ENCODE measurements at places on chromosomes 5 and 9.

GRCh38 chr9:137026828-137027227 lies 1.2 kb downstream of the ABCA2 start:
- no peak for DNase-seq

GRCh38 chr5:38527475-38527874 lies 29.0 kb downstream of the LIFR start:
- no peak for DNase-seq

GRCh38 chr5:74801197-74801596 lies 34.1 kb downstream of the NSA2 start:
- DNase-seq: no peak

DNA sequence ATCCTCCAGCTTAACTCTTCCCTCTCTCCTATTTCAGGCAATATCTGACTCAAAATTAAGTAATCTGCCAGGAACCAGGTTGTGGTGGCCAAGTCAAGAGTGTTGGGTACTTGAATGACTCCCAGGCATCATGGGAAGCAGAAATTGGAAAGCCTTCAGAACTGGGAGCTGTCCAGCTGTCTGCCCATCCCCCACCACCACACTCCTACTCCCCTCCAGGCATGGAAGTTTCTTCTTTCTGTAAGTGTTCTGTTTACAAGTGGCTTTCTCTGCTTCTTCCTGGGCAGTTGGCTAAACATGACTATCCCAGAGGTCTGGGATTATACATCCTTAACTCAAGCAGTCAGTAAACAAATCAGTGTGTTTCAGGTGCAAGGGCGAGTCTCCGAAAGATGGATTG lies 14.6 kb upstream of the PBX3 start:
- DNase-seq: no peak

GRCh38 chr9:95264954-95265615 lies 52.4 kb downstream of the FANCC start:
- DNase-seq: no peak

DNA sequence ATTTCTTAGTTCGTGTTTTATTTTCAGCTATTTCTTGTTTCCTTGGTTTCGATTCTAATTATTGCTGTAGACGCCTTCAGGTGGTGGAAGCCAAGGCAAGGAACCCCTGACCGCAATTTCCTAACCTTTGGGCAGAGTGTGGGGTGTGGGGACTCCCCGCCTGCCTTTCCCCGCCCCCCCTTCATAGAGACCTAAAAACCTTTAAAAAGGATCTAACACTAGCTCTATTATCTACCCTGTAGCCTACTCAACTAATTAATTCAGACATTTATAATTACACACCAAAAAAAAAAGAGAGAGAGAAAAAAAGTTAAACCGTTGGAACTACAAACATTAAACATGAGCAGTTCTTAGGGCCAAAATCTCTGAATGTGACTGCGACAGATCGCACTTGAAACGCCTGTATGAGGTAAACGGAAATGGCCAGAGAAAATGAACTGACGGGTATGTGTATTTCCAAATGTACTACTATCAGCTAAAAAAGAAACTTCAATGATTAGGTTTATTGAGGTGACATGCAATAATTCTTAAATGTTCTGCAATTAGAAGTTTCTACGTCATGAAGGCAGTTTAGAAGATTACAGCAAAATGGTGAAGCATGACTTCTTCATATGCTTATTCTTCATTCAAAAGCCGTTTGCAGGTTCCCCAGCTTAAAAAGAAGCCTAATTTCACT lies 19.0 kb upstream of the FER start:
- peak; percentile 33 for DNase-seq

DNA sequence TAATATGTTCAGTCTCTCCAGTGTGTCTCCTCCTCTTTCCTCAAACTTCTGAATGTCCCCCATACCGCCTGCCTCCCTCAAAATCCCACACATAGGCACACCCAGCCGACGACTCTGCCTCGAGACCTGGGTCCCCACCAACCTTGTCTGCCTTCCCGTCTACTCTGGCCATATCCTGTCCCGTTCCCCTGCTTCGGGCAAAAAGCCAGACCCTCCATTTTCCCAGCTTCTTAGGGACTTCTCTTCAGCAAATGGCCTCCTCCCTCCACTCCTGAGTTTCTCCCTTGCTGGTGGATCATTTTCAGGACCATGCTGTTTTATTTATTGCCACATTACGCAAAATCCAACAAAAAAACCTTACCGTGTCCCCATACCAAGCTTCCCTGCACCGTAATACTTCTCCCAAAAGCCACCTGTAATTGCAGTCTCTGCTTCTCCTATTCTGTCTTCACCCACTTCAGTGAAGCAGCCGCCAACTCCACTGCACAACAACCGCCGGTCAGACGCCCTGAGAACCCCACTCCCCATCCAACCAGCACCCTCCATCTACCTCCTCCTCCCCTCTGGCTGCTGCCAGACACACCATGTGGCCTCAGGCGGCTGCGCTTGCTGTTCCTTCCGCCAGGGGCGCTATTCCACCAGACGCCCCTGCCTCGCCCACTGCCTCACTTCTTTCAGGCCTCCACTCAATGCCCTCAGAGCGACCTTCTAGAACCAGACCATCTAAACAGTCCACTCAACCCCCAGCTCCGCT lies 117.0 kb downstream of the TRPM6 start:
- no peak for DNase-seq

DNA sequence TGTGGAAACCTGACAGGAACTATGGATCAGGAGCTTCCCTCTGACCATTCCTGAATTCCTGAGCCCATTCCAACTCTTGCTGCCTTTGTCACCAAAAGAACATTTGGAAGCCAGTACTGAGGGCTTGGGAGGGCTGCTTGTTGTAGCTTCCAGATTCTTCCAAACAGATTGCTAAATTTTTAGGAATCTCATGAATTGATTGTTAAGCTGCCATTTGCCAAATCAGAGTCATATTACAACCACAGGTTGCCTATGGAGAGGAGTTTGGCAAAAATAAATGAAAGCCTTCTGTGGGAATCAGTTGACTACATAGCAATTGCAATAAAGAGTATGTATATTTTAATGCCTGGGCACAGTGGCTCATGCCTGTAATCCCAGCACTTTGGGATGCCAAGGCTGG lies 39.2 kb upstream of the SLC28A3 start:
- DNase-seq: no peak

DNA sequence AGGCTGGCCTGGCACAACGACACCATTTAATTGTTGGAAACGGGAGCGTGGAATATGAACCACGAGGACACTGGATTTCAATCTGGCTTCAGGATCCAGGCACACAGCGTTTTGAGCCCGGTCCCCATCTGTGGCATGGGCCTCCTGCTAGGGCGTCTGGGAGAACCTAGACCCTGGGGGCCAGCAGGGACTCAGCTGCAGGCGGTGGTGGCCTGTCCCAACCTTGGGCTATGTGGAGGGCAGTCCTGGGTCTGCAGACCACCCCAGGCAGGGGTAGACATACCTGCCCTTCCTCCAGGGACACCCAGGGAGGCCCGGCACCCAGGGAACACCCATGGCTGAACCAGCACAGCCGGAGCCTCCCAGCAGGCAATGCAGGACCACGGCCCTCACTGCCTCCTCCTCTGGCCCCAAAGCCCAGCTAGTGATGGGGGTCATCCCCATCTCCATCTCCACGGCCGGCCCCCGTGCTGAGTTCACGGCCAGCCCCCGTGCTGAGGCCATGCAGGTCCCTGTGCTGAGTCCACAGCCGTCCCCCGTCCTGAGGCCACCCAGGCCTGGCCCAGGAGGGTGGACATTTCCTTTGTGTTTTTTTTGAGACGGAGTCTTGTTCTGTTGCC lies 18.5 kb upstream of the UBAC1 start:
- DNase-seq: no peak

DNA sequence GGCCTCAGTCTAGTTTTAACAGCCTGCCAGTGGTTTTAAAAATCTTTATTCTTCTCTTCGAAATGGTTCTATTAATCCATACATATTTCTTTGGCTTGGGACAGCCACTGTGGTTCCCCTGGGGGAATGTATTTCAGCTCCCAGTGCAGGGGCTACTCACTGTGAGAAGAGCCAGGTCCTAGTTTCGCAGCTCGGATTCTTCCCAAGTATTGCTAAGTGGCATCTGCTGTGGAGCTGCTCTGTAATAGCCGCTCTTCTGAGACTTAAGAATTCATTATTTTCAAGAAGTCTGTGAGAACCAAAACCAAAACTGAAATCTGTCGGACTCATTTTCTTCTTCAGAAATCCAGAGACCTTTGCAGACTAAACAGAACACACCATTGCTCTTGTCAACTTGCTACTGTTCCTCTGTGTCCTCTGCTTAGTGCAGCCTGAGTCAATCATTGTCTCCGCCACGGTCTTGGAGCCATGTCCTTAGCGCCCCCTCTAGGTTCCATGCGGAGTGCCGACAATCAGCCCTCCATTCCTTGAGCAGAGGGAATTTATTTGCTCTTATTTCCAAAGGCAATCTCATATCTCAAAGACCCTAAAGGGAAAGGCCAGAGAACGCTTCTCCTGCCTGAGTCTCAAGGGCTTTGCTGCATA lies 478.2 kb downstream of the SPATA31D1 start:
- no peak for DNase-seq

- DNase-seq: no peak
Observed at GRCh38 chr9:110650261-110650660, 18.3 kb upstream of the MUSK start.

- DNase-seq: no peak
Observed at GRCh38 chr5:174364676-174365075, 319.2 kb downstream of the NSG2 start.

GRCh38 chr9:129177791-129178567 lies at the start of gene IER5L:
TSS of gene IER5L (minus strand) at chr9:129178261. CDS start at chr9:129178052, 209 bp downstream.
- DNase-seq: peak; percentile 79

GRCh38 chr5:144504929-144505577 lies 334.4 kb downstream of the KCTD16 start:
- DNase-seq: no peak

GRCh38 chr5:74638544-74638969 lies 2.0 kb downstream of the ENC1 start:
- no peak for DNase-seq

GRCh38 chr5:127308945-127309344 lies 18.3 kb downstream of the MEGF10 start:
- DNase-seq: no peak

- no peak for DNase-seq
Observed at GRCh38 chr5:9168791-9169556, 376.9 kb downstream of the SEMA5A start.

DNA sequence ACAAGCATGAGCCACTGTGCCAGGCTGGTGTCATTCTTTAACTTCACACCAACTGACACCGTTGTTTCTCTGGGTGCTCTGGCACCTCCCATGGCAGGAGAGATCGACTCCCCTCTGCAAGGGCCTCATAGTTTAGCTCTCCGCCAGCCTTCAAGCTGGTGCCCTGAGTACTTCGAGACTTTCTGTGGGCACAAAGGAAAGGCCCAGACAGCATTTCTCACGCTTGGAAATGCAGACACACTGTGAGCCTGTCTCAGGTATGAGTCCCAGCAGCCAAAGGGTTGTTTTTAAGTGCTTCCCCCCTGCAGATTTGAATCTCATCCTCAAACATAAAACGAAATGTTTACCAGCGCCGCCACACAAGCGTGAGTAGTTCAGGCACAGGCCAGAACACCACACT lies 11.1 kb upstream of the TCF7 start:
- no peak for DNase-seq

GRCh38 chr5:76016258-76016657 lies 66.9 kb upstream of the SV2C start:
- no peak for DNase-seq

GRCh38 chr9:1235650-1236049 lies 185.5 kb downstream of the DMRT2 start:
- no peak for DNase-seq

- DNase-seq: no peak
Observed at GRCh38 chr9:125694478-125694877, 12.5 kb downstream of the MAPKAP1 start.

DNA sequence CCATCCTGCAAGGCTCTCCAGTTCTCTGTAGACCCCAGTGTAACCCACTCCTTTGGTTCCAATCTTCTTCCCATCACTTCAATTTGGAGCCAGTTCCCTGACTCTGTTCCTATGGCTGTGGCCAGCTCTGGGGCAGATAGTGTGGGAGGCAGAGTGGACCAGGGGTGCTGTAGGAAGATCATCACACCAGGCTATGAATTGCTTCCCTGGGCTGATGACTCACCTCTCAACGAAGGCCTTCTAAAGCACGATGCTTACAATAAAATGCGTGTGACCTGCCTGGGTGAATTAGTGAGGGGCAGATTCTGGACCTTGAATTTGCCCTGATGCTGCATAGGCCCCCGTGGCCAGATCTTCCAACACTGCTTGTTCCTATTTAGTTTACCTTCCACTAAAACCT lies 289.7 kb downstream of the FBXL7 start:
- DNase-seq: no peak

GRCh38 chr5:73587923-73588322 lies 22.4 kb downstream of the UTP15 start:
- no peak for DNase-seq

DNA sequence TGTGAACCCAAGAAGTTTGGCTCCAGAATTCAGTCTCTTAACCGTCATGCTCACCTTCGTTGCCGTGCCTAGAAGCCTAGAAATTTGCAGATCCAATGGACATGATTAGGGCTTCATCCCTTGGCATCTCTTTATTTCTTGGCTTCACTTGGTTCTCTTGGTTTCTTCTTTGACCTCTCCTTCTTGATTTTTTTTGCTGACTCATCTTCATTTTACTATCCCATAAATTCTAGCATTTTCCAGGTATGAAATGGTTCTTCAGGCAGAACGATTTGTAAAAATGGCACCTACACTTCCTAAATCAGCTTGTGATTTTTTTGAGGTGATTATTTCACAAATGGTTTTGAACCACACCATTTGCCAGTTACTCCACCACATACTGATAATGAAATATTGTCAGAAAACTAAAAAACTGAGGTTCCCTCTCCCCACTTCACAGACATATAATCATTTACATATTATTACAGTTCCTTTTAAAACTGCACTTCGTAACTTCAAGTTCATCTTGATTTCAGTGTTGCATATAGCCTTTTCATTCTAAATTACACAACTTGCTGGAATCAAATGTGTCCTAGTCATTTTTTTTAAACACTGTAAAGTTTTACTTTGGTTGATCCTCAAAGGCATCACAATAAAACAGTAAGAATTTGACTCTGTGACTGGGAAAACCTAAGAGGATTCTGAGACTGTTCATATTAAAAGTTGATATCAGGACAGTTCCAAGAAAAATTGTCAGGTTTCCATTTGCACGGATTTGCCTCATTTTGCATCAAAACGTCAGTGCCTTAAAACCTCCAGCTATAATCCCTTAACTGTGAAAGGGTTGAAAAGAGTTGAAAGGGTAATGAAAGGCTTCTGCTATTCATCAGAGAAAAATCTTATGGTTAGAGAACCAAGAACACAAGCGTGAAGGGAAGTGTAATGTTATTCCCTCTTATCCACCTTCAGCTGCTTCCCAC lies 8.9 kb upstream of the NREP start:
- no peak for DNase-seq

GRCh38 chr5:14932902-14933469 lies 61.4 kb upstream of the ANKH start:
- DNase-seq: no peak

GRCh38 chr9:92734931-92735635 lies 29.6 kb downstream of the BICD2 start:
- DNase-seq: no peak

GRCh38 chr5:111914966-111915636 lies 158.1 kb upstream of the NREP start:
- no peak for DNase-seq
